ENCODE measurements at places on chromosomes 1 and 21. TPM values are rescaled to one million over a fixed set of nuclear protein-coding genes. Genes with fewer than 3 reads are reported as not detected.

The PPFIA4 gene
- polyA plus RNA-seq, result 8.5 TPM

- no peak for DNase-seq
Measured at GRCh38 chr1:229689904-229690303, 63.9 kb downstream of the URB2 start.

DNA sequence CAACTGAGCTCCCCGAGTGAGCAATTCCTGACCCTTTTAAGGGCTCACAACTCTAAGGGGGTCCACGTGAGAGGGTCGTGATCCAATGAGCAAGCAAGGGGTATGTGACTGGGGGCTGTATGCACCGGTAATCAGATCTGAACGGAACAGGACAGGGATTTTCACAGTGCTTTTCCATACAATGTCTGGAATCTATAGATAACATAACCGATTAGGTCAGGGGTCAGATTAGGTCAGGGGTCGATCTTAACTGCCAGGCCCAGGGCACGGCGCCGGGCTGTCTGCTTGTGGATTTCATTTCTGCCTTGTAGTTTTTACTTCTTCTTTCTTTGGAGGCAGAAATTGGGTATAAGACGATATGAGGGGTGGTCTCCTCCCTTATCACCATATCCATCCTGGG lies 30.7 kb upstream of the OPRD1 start:
- no peak for DNase-seq

- no peak for DNase-seq
Measured at GRCh38 chr1:82143108-82143833, 342.5 kb downstream of the ADGRL2 start.

DNA sequence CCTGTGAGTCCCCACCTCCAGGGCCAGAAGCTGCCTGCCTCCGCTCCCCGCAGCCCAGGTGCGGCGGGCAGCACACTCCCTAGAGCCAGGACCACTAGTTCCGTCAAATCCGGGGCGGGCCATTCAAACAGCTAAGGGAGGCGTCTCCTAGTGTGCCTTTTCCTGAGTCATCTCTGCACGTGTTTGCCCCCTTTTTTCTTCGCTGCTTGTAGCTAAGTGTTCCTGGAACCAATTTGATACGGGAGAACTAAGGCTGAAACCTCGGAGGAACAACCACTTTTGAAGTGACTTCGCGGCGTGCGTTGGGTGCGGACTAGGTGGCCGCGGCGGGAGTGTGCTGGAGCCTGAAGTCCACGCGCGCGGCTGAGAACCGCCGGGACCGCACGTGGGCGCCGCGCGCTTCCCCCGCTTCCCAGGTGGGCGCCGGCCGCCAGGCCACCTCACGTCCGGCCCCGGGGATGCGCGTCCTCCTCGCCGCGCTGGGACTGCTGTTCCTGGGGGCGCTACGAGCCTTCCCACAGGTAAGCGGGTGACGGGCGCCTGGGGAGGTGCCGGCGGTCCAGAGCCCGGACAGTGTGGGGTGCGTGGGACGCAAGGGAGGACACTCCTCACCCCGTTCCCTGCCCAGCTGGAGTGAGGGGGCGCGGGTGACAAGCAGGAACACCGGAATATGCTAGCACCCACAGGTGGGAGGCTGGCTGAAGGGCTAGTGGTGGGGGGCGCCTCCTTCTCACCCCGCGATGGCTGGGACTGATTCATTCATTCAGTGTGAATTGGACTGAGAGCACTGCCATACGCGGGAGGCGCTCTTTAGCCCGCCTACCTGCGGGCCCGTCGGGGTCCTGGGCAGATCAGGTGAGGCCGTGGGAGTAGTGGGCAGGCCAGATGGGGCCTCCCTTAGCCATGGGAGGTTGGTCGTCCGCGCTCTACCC lies at the start of gene TNFRSF8:
TNFRSF8 (plus strand) TSS at position 163 of the 932 bp plus-strand sequence; CDS start at position 459, 296 bp downstream.
- DNase-seq, result no peak

- no peak for DNase-seq
Measured at GRCh38 chr1:96927125-96927524, 205.5 kb downstream of the PTBP2 start.

- no peak for DNase-seq
Measured at GRCh38 chr1:224579526-224579925, 36.6 kb upstream of the CNIH3 start.

Measured in renal cortex interstitium (tissue), 15 donors.